ENCODE measurements at places on chromosomes 11 and 22. TPM values are rescaled to one million over a fixed set of nuclear protein-coding genes. Genes with fewer than 3 reads are reported as not detected.

The DEFB108B gene
- total RNA-seq: not detected

The MISFA gene
- total RNA-seq: not detected

The IL10RA gene
- total RNA-seq: 2.2 TPM

The NELL1 gene
- not detected for total RNA-seq

The GLB1L2 gene
- 17.7 TPM for total RNA-seq

The POU2AF1 gene
- not detected for total RNA-seq

The SLC43A1 gene
- 17.5 TPM for total RNA-seq

The ALG12 gene
- 10.4 TPM for total RNA-seq

The APOL4 gene
- not detected for total RNA-seq

The PLET1 gene
- not detected for total RNA-seq

The IMMP1L gene
- 21.9 TPM for total RNA-seq

The MFRP gene
- total RNA-seq: not detected

The CALCA gene
- total RNA-seq: not detected

The KRTAP5-5 gene
- not detected for total RNA-seq

The ATG16L2 gene
- 11.2 TPM for total RNA-seq

The KRTAP5-2 gene
- total RNA-seq: not detected

The BTBD18 gene
- 0.13 TPM for total RNA-seq

The RTN4R gene
- 1.9 TPM for total RNA-seq

The MYBPC3 gene
- not detected for total RNA-seq

The OR51B4 gene
- 4.0 TPM for total RNA-seq

The MYEOV gene
- total RNA-seq: 18.6 TPM

The OR4C45 gene
- not detected for total RNA-seq

The GPHA2 gene
- not detected for total RNA-seq

The HNRNPUL2 gene
- total RNA-seq: 13.6 TPM

The OVOL1 gene
- total RNA-seq: 0.11 TPM

The TMEM225 gene
- not detected for total RNA-seq

Measured in A375 (cell line).